Esophagus squamous epithelium (tissue), 5 donors: ENCODE measurements at places on chromosomes 6 and 20.

DNA sequence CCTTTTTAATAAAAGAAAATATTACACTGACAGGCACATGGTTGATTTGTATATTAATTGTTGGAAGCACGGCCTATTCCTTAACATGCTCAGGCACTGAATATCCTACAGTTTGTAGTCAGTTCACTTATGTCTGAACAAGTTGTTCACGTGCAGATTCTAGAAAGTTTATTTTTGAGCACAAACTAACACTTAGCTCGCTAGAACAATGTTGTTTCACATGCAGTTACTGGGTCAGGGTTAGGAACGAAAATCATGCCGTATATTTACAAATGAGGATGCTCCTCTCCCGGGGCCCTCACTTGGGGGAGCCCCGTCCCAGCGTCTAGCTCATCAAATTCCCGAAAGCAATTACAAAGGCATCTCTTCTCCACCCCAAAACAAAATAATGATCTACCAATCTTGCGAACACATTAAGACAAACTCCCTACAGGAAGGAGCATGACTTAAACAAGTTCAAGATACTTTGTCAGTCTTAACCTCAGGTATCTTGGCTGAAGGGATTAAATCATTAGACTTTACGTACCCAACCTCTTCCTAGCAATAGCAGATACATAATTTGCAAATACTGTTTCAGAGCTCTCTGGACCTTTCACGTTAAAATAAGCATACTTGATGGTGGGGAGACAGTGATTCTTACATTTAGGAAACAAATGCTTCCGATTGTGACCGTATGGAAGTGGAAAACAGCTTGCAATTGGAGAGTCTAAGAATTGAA is 1.5 kb downstream of the MAP7 start:
- DNase-seq = no peak

DNA sequence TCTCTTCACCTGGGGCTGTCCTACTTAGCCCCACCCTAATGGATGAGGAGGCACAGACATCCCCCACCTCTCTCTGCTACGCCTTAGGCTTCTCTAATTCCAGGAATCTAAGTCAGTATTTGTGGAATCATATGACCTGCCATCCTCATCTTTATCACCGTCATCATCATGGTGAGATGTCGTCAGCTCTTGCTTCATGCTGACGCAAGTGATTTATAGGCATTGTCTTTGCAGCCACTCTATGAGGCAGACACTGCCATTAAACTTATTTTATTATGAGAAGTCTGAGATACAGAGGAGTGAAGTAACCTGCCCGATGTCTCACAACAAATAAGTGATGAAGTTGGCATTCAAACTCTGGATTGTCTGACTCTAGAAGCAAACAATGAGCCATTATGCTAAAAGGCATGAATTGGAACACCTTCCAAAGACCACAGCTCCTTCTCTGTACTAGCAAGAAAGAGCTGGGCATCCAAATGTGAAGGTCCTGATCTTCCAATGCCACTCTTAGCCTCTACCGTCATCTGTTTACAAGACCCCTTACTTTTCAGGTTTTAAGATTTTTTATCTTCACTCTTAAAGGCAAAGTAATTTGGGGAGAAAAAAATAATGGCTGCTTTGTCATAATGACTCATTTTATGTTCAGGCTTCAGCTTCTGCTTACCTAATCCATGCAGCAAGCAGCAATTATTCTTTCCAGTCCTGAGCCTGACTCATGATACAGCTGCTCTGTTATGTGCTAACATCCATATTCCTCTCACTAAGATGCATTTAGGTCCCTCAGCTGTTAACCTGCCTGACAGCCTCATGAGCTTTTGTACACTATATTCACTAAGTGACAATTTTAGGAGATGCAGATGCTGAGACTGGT is 113.7 kb upstream of the BCLAF1 start:
- DNase-seq = no peak

- no peak for DNase-seq
These were observed 1.2 kb upstream of the KCNB1 start for GRCh38 chr20:49483696-49484123.

GRCh38 chr20:6381887-6382286 is 259.1 kb upstream of the FERMT1 start:
- no peak for DNase-seq

DNA sequence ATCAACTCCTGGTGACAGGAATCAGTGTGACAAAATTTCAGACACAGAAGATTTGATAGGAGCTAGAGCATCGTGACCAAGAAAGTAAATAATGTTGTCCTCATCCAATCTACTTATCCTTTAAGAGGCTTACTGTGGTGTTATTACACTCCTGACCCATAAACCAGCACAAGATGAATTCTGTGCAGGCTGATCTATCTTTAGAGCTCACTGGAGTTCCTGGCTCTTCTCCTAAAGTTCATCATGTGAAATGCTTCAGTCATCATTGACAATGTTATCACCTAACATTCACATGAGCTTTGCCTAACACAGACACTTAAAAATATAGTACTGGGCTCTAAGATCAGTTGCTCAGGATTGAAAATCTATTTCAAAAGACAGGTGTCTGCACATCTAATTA is 271.0 kb upstream of the HSF2 start:
- no peak for DNase-seq

DNA sequence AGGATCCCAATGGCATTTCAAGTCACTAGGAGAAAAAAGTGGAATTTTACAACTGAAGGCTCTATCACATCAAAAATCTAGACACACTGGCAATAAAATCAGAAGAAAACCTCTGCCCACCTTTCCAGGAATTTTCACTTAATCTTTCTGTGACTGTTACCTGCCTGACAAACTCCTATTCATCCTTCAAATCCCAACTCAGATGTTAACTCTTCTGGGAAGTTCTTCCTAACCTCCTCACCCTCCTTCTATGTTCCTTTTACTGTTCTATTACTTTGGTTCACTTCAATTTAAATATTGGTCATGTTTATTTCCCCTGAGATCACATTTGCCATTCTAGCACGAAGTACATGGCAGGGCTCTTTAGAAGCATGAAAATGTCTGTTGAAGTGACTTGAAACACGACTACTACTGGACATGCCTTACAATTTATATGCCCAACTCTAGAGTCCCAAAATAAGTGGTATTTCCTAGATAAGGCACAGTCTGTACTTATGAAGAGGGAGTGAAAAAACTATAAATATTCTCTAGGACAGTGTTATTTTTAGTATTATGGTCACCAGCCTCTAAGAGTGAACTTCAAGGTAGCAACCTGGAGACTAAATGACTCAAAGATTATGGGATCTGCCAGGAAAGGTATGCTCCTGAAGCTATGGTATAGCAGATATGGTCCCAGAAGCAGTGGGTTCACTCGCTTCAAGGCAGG is 17.1 kb downstream of the CHD6 start:
- no peak for DNase-seq

- DNase-seq = no peak
These were observed 15.0 kb downstream of the DLGAP4 start for GRCh38 chr20:36320898-36321695.

GRCh38 chr20:41063442-41063841 is 34.8 kb downstream of the TOP1 start:
- DNase-seq = no peak

GRCh38 chr6:105587349-105588122 is 184.7 kb upstream of the PREP start:
- DNase-seq = no peak

DNA sequence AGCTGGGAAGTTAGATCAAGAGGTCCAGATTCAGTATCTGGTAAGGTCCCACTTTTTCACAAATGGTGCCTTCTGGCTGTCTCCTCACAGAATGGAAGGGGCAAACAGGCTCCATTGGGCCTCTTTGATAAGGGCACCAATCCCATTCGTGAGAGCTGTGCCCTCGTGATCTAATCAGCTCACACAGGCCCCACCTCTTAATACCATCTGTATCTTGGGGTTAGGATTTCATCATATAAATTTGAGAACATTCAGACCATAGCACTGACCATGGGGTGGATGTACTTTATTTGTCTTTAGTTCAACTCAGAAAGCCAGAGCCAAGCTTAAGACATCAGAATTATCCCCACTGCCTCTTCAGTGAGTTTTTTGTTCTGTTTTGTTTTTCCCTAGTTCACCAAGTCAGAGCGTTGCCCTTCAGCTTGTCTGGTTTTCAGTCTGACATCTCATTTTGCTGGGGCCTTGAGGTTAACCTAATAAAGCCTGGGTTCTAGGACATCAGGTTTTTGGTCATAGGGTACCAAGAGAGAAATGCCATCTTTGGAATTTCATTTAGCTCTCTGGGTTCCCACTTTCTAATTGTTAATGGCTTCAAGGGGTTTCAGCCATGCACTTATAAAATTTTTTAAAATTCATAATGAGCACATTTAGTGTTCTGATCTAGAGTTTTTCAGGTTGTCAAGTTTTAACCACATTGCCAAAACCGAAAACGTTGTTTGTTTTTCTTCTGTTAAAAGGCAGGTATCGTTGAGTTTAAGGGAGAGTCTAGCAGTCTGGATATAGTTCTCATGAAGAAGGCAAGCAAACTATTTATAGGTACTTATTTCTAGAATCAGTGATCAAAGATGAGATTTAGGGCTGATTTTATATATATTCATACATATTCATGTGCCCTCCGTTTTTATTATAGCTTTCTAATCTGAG is 19.0 kb downstream of the SENP6 start:
- no peak for DNase-seq

DNA sequence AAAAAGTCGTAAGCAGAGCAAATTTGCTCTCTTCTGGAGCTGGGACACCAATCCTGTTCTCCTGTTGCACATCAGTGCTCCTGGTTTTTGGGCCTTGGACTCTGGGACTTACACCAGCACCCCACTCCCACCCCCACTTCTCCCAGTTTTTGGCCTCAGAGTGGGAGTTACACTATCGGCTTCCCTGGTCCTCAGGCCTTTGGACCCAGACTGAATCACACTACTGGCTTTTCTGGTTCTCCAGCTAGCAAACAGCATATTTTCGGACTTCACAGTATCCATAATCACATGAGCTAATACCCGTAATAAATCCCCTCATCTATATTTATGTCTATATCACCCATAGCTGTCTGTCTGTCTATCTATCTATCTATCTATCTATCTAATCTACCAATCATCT is 23.2 kb upstream of the ASCC3 start:
- no peak for DNase-seq

GRCh38 chr20:43564455-43564854 is 5.6 kb downstream of the SGK2 start:
- no peak for DNase-seq

- DNase-seq = no peak
These were observed 3.9 kb downstream of the SLC22A2 start for GRCh38 chr6:160254467-160255312.

DNA sequence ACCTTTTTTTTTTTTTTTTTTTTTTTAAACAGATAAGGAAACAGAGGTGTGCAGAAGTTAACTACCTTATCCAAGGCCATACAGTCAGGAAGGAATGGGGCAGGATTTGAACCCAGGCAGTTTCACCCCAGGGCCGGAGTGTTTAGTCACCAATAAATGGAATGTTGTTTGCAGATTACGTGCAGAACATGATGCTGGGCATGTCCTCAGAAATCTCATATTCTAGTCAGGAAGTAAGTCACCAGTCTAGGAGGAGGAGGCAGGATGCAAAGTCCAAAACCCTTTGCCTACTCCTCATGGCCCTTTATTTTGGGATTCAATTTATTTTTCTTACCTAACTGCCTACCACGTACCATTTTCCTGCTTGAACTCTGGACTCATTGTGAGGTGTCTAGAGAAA is 57.1 kb upstream of the LRRC1 start:
- no peak for DNase-seq

GRCh38 chr6:16345449-16346330 is 107.3 kb downstream of the GMPR start:
- DNase-seq = no peak

- DNase-seq = no peak
These were observed 66.3 kb upstream of the MPC1 start for GRCh38 chr6:166449036-166449435.

GRCh38 chr6:115766745-115767462 is 293.8 kb downstream of the FRK start:
- DNase-seq = no peak

GRCh38 chr20:34302312-34302722 is 838 bp downstream of the AHCY start:
- DNase-seq = no peak

GRCh38 chr6:74755778-74756177 is 450.1 kb downstream of the COL12A1 start:
- no peak for DNase-seq

DNA sequence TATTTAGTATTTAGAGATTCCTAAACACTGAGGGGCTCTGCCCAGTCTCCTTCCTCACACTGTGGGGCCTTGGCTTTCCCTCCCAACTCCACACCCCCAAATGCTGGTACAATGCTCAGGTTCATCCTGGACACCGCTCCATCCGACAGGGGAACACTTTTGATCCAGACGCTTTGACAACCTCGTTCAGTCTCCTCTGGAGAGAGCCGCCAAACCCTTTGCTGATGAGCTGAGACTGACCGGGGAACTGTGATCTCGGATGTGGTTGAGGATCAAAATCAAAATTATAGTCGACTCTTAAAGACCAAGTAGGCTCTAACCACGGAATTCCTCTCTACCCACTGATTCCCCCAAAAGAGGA is 38.8 kb upstream of the HLA-E start:
- no peak for DNase-seq
